ENCODE measurements at places on chromosomes 5 and 9.

GRCh38 chr9:136676920-136677686 is 10.2 kb downstream of the AGPAT2 start:
- DNase-seq = no peak

GRCh38 chr9:129143031-129143927 is 32.1 kb downstream of the PTPA start:
- peak; percentile 46 for DNase-seq

- no peak for DNase-seq
Observed at GRCh38 chr5:65704621-65705239, 17.2 kb downstream of the SGTB start.

- DNase-seq = no peak
Observed at GRCh38 chr9:85014292-85014691, 344.8 kb downstream of the NTRK2 start.

DNA sequence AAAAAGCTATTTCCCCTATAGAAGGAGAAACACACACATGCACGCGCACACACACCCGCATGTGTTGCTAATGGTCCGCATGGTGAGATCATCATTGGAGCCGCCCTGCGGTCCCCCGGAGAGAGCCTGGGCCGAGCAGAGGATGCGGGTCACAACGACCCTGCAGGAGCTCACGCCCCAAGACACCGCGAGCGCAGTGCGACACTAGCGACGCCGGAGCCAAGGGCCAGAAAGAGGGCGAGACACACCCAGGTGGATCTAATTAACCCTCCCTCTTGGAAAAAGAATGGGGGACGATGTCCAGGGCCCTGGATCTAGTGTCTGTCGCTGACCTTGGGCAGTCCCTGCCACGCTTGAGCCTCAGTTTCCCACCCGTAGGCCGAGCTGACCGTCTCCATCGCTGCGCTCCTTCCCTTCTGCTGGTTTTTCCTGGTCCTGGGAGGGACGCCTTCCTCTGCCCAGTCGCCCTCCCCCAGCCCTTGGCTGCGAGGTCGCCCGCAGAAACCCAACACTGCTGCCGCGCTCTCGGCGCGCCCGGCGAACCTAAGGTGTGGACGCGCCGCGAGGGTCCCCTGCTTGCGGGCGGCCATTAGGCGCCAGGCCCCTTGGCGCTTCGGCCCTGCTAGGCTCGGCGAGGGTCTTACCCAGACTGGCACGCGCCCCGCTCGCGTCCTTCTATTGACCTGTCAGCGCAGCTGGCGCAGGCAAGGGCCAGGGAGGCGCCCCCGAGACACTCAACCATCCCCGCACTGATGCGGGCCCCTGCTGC is 47.5 kb upstream of the RNF20 start:
- no peak for DNase-seq

- DNase-seq = no peak
Observed at GRCh38 chr5:151130922-151131891, 26.4 kb downstream of the ANXA6 start.

GRCh38 chr9:89958086-89958485 is 353.3 kb downstream of the GADD45G start:
- DNase-seq = no peak
